Effector memory CD4-positive, alpha-beta T cell (primary cell): ENCODE measurements at places on chromosomes 3 and 15.

- no peak for DNase-seq
- H3K27ac ChIP-seq: no peak overlapping the region
- no peaks in the 10 kb centered on the region for H3K27me3 ChIP-seq
Measured at GRCh38 chr3:34504366-34504765, 705.9 kb downstream of the PDCD6IP start.

- H3K27me3 ChIP-seq: no peaks in the 10 kb centered on the region
- no peaks in the 10 kb centered on the region for H3K36me3 ChIP-seq
- no peaks in the 10 kb centered on the region for H3K4me1 ChIP-seq
- H3K4me3 ChIP-seq: no peak overlapping the region
- no peak overlapping the region for H3K27ac ChIP-seq
Measured at GRCh38 chr15:71436854-71437253, 321.6 kb downstream of the THSD4 start.

GRCh38 chr3:39133093-39133490 is 20.3 kb downstream of the CSRNP1 start:
- H3K27me3 ChIP-seq: no peaks in the 10 kb centered on the region
- H3K27ac ChIP-seq: no peak overlapping the region
- no peak overlapping the region for H3K4me3 ChIP-seq

DNA sequence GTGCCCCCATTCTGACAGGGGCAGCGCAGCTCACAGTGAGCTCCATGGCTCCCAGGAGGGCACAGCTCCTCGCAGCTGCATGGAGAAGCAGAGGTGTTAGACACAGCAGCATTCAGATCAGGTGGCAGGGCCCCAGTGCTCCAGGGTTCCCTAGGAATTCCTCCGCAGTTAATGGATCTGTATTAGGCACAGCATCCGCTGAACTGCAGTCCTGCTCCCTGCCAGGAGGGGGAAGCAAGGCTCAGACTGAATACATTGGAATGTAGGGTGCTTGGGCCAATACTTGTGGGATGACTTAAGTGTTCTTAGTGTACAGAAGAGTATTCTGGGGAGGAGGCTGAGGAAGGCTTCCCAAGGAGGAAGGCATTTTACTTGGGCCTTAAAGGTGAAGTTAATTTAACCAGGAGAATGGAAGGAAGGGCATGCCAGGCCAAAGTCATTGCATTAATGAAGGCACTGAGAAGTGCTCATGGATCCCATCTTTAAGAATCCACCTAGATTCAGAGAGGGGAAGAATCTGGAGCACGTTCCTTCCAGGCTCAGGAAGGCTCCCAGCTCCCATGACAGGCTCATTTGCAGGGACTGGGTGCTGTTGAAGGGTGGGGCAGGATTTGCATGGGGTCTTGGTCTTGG is 111.6 kb downstream of the RAB11A start:
- peaks cover 3% of the 10 kb centered on the region for H3K4me1 ChIP-seq
- no peak overlapping the region for H3K4me3 ChIP-seq
- H3K27ac ChIP-seq: no peak overlapping the region
- no peaks in the 10 kb centered on the region for H3K36me3 ChIP-seq

DNA sequence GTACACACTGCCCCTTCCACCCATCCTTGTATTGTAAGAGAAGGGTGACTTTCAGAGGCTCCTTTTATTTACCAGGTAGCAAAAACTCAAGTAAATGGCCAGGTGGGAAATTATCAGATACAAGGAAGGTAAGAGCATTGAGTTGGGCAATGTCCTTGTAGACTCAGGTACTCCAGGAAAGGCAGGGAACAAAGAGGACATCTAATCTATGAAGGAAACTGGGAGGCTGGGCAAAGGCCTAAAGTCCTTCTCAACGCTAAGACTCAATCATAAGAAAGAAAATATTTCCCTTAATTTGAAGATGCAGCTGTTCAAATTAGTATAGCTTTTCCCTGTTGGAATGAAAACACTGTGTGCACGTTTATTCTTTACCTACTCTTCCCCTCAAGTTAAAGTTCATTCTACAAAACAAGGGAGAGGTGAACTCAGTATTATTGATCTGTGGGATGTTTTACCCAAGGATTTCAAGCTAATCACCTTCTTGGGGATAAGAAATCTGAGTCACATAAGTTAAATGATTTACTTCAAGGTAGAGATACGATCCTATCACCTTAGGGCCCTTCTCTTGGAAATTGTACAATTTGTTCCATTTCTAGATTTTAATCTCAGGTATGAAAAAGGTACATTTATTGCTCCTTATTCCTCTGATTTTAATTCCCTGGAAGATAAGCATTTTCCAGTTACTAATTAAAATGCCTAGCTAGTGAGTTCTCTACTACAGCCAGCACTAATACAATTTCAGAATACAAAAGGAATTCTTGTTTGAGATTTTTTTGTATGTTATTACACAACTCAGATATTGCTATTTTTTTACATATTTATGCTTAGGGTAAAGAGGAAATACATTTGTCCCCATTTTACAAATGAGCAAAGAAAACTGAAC is 80.6 kb downstream of the PLD1 start:
- H3K27ac ChIP-seq: no peak overlapping the region
- H3K4me3 ChIP-seq: no peak overlapping the region
- no peaks in the 10 kb centered on the region for H3K4me1 ChIP-seq
- H3K27me3 ChIP-seq: no peaks in the 10 kb centered on the region

GRCh38 chr3:158086361-158086760 is 19.9 kb downstream of the SHOX2 start:
- DNase-seq: no peak
- no peaks in the 10 kb centered on the region for H3K4me1 ChIP-seq
- H3K36me3 ChIP-seq: no peaks in the 10 kb centered on the region
- no peak overlapping the region for H3K27ac ChIP-seq

- H3K27ac ChIP-seq: no peak overlapping the region
- no peak for DNase-seq
- H3K27me3 ChIP-seq: no peaks in the 10 kb centered on the region
- no peaks in the 10 kb centered on the region for H3K4me1 ChIP-seq
- no peaks in the 10 kb centered on the region for H3K36me3 ChIP-seq
Measured at GRCh38 chr3:145842294-145842902, 318.6 kb downstream of the PLOD2 start.

GRCh38 chr3:17232442-17232841 is 347.7 kb downstream of the PLCL2 start:
- no peak overlapping the region for H3K27ac ChIP-seq
- H3K4me3 ChIP-seq: no peak overlapping the region
- H3K27me3 ChIP-seq: no peaks in the 10 kb centered on the region
- peaks cover 14% of the 10 kb centered on the region for H3K4me1 ChIP-seq
- no peak for DNase-seq
- H3K36me3 ChIP-seq: no peaks in the 10 kb centered on the region

- H3K36me3 ChIP-seq: no peaks in the 10 kb centered on the region
- no peaks in the 10 kb centered on the region for H3K4me1 ChIP-seq
- DNase-seq: no peak
- H3K27ac ChIP-seq: no peak overlapping the region
Measured at GRCh38 chr3:154781595-154781994, 298.5 kb upstream of the MME start.

GRCh38 chr3:151557068-151557840 is 96.4 kb upstream of the IGSF10 start:
- no peaks in the 10 kb centered on the region for H3K27me3 ChIP-seq
- H3K27ac ChIP-seq: no peak overlapping the region
- no peak overlapping the region for H3K4me3 ChIP-seq
- H3K4me1 ChIP-seq: no peaks in the 10 kb centered on the region

- no peak overlapping the region for H3K4me3 ChIP-seq
- H3K4me1 ChIP-seq: no peaks in the 10 kb centered on the region
- H3K27me3 ChIP-seq: no peaks in the 10 kb centered on the region
- no peaks in the 10 kb centered on the region for H3K36me3 ChIP-seq
- no peak overlapping the region for H3K27ac ChIP-seq
- DNase-seq: no peak
Measured at GRCh38 chr3:77605308-77605707, 565.4 kb downstream of the ROBO2 start.

- no peaks in the 10 kb centered on the region for H3K36me3 ChIP-seq
- H3K27me3 ChIP-seq: no peaks in the 10 kb centered on the region
- no peak overlapping the region for H3K27ac ChIP-seq
- no peaks in the 10 kb centered on the region for H3K4me1 ChIP-seq
- DNase-seq: no peak
Measured at GRCh38 chr3:71219744-71220638, 363.5 kb downstream of the FOXP1 start.

- H3K4me1 ChIP-seq: peaks cover 56% of the 10 kb centered on the region
- no peak for DNase-seq
- no peaks in the 10 kb centered on the region for H3K27me3 ChIP-seq
- peaks cover 1% of the 10 kb centered on the region for H3K36me3 ChIP-seq
Measured at GRCh38 chr3:37994639-37994972, 4.0 kb downstream of the VILL start.

DNA sequence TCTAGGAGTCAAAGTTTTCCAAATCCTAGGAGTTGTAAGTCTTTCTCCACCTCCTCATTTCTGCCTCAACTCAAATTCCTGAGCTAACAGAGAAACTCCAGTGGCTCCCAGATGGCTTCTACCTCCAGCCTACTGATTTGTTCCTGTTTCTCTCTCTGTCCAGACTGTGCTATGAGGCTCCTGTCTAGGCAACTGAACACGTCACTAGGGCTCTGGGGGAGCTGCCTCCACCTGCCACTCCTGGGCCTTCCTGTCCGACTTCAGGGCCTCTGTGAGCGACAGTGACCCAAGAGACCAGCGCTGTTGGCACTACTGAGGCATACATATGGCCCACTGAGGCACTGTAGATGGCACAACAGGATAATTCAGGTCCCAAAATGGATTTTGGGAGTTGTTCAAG is 71.4 kb downstream of the EXOG start:
- no peaks in the 10 kb centered on the region for H3K36me3 ChIP-seq
- H3K4me3 ChIP-seq: no peak overlapping the region
- no peak overlapping the region for H3K27ac ChIP-seq
- DNase-seq: no peak
- no peaks in the 10 kb centered on the region for H3K4me1 ChIP-seq

DNA sequence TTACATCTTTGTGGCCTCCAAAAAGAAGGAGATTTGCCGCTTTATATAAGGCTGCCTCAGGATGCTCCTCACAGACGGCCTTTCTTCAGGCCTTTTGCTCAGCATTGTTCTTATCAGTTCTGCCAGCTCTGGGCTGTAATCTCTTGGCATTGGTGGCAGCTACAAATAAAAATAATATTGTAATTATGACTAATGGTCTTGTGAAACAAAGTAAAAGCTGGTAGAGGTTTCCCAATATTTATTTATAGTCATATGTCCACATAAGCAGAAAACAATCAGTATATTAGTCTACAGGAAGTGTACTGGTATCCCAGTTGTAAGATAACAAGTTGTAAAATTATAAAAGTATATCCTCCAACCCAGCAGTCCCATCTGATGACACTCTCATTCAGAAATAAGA is 7.3 kb downstream of the NEK4 start:
- no peaks in the 10 kb centered on the region for H3K4me1 ChIP-seq
- H3K27me3 ChIP-seq: no peaks in the 10 kb centered on the region
- DNase-seq: no peak
- H3K36me3 ChIP-seq: peaks cover 34% of the 10 kb centered on the region
- no peak overlapping the region for H3K4me3 ChIP-seq

DNA sequence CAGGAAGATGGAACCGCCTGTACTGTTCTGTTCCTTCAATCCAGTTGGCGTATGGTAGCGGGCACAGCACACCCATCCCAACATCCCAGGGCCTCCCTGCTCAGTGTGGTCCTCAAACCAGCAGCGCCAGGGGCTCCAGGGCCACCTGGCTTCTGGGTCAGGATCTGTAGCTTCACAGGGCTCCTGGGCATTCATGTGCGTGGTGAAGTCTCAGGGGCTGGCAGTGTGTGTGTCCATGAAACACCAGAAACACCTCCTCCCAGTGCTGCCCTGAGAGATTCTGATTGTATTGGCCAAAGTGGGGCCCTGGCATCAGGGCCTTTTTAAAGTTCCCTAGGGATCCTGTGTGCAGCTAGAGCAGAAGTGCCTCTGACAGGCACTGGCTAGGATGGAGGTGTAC is 42.1 kb downstream of the ABTB1 start:
- H3K36me3 ChIP-seq: no peaks in the 10 kb centered on the region
- H3K27me3 ChIP-seq: no peaks in the 10 kb centered on the region
- H3K4me3 ChIP-seq: no peak overlapping the region
- no peak for DNase-seq

GRCh38 chr15:29364426-29365078 is 94.9 kb upstream of the NSMCE3 start:
- H3K4me1 ChIP-seq: no peaks in the 10 kb centered on the region
- H3K27ac ChIP-seq: no peak overlapping the region
- no peak overlapping the region for H3K4me3 ChIP-seq
- no peak for DNase-seq
- H3K27me3 ChIP-seq: no peaks in the 10 kb centered on the region

GRCh38 chr3:83039422-83039821 is 1278.0 kb upstream of the GBE1 start:
- no peaks in the 10 kb centered on the region for H3K36me3 ChIP-seq
- no peaks in the 10 kb centered on the region for H3K27me3 ChIP-seq
- no peak overlapping the region for H3K4me3 ChIP-seq
- no peak for DNase-seq
- H3K4me1 ChIP-seq: no peaks in the 10 kb centered on the region

- H3K36me3 ChIP-seq: no peaks in the 10 kb centered on the region
- no peak for DNase-seq
- no peaks in the 10 kb centered on the region for H3K27me3 ChIP-seq
- H3K27ac ChIP-seq: no peak overlapping the region
- H3K4me3 ChIP-seq: no peak overlapping the region
Measured at GRCh38 chr3:45783667-45784066, 12.7 kb downstream of the SLC6A20 start.

- H3K27me3 ChIP-seq: no peaks in the 10 kb centered on the region
- no peak overlapping the region for H3K4me3 ChIP-seq
- no peak for DNase-seq
- H3K36me3 ChIP-seq: no peaks in the 10 kb centered on the region
- H3K4me1 ChIP-seq: no peaks in the 10 kb centered on the region
- H3K27ac ChIP-seq: no peak overlapping the region
Measured at GRCh38 chr3:153572654-153573053, 410.6 kb downstream of the RAP2B start.
